Hepatocyte (in vitro differentiated cells): ENCODE measurements at places on chromosomes 3 and 15.
A peak's percentile ranks its signal among the peaks of the same experiment; 100 is the strongest.

DNA sequence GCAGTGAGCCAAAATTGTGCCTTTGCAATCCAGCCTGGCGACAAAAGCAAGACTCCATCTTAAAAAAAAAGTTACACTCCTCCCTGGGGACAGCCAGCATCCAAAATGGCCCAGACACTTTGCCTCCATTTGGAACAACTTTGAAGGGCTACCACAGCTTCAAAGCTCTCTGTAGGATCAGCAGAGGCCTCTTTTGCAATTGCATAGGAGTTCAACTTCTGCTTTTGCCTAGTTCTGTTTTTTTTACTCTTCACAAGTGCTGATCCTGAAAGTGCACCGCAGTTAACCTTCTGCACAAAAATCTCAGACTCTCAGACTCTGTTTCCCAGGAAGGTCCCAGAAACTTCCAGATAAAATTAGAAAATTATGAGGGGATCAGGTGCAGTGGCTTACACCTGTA, 25.2 kb upstream of the SLC4A7 start:
- no peaks in the 10 kb centered on the region for H3K36me3 ChIP-seq
- H3K27ac ChIP-seq, result no peak overlapping the region
- DNase-seq, result no peak
- H3K4me3 ChIP-seq, result no peak overlapping the region
- H3K4me1 ChIP-seq, result no peaks in the 10 kb centered on the region
- no peaks in the 10 kb centered on the region for H3K27me3 ChIP-seq

DNA sequence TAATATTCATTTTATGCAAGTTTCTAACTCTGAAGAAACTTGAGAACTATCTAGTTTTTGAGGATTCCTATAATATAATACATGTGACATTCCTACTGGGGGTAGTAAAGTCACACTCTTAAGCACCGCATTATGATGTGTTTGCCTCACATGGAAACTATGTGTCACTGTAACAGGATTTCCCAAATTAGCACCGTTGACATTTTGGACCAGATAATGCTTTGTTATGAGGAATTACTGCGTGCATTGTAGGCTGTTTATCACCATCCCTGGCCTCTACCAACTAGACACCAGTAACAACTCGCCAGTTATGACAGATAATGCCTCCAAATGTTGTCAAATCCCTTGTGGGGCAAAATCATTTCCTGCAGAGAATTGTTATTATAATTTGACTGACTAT, 267.8 kb downstream of the RAP2B start:
- H3K27ac ChIP-seq, result no peak overlapping the region
- no peaks in the 10 kb centered on the region for H3K27me3 ChIP-seq
- DNase-seq, result no peak
- no peak overlapping the region for H3K4me3 ChIP-seq
- no peaks in the 10 kb centered on the region for H3K4me1 ChIP-seq
- no peaks in the 10 kb centered on the region for H3K36me3 ChIP-seq

DNA sequence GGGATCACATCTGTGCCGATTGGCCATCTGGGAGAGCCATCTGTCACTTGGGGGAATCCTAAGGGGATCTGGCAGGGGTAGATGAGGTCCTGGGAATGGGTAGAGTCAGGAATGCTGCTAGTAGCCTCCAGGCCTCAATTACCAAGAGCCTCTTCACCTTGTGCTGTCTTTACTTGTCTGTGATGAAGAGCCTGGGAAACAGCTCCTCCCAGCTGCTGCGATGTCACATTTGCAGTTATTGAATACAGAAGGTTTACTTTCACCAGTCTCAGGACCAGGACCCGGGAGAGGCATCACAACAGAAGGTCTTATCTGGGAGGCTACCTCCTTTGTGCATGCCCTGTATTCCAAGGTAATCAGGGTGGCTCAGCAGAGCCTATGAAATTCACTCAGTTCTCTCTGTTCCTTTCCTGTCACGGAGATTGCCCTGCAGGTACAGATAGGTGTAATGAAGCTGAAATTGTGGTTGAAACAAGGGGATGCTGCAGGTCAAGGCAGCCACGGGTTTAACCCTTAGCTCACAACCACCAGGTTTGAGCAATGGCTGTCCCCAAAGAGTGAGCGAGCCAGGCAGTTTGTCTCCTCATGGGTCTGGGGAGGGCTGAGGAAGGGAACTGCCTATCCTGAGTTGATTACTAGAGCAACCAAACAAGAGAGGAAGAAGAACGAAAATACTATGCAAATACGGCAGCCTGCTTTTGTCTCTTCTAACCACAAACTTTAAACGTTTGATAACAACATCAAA, 298.9 kb upstream of the RORA start:
- no peaks in the 10 kb centered on the region for H3K4me1 ChIP-seq
- no peak overlapping the region for H3K27ac ChIP-seq
- H3K27me3 ChIP-seq, result no peaks in the 10 kb centered on the region

- DNase-seq, result no peak
- no peak overlapping the region for H3K4me3 ChIP-seq
- no peak overlapping the region for H3K27ac ChIP-seq
- H3K36me3 ChIP-seq, result no peaks in the 10 kb centered on the region
- H3K27me3 ChIP-seq, result no peaks in the 10 kb centered on the region
Observed at GRCh38 chr3:191973820-191974219, 512.9 kb downstream of the PYDC2 start.

GRCh38 chr15:74913041-74913440, 6.4 kb upstream of the FAM219B start:
- no peaks in the 10 kb centered on the region for H3K27me3 ChIP-seq
- no peaks in the 10 kb centered on the region for H3K4me1 ChIP-seq
- DNase-seq, result no peak
- no peak overlapping the region for H3K4me3 ChIP-seq
- H3K27ac ChIP-seq, result no peak overlapping the region
- no peaks in the 10 kb centered on the region for H3K36me3 ChIP-seq

DNA sequence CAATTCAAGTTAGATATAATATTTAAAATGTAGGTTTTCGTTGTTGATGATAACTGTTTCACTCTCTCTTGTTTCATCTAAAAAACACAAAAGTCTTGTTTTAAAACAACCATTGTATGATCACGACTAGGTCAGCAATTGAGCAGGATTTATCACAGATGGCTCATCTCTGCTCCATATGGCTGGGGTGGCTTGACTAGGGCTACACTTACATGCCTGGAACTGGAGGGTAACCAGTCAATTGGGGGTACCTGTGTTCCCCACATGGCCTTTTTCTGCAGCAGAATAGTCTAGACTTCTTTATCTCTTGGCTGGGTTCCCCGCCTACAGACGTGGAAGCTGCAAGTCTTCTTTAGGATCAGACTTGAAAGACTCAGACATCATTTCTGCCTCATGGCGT, 103.9 kb downstream of the ARPP21 start:
- no peak overlapping the region for H3K27ac ChIP-seq
- H3K27me3 ChIP-seq, result peaks cover 2% of the 10 kb centered on the region
- H3K36me3 ChIP-seq, result no peaks in the 10 kb centered on the region
- no peak overlapping the region for H3K4me3 ChIP-seq
- DNase-seq, result no peak
- no peaks in the 10 kb centered on the region for H3K4me1 ChIP-seq

GRCh38 chr3:183331498-183331897, 78.4 kb downstream of the B3GNT5 start:
- no peaks in the 10 kb centered on the region for H3K36me3 ChIP-seq
- no peak for DNase-seq
- H3K4me1 ChIP-seq, result no peaks in the 10 kb centered on the region
- no peak overlapping the region for H3K4me3 ChIP-seq

DNA sequence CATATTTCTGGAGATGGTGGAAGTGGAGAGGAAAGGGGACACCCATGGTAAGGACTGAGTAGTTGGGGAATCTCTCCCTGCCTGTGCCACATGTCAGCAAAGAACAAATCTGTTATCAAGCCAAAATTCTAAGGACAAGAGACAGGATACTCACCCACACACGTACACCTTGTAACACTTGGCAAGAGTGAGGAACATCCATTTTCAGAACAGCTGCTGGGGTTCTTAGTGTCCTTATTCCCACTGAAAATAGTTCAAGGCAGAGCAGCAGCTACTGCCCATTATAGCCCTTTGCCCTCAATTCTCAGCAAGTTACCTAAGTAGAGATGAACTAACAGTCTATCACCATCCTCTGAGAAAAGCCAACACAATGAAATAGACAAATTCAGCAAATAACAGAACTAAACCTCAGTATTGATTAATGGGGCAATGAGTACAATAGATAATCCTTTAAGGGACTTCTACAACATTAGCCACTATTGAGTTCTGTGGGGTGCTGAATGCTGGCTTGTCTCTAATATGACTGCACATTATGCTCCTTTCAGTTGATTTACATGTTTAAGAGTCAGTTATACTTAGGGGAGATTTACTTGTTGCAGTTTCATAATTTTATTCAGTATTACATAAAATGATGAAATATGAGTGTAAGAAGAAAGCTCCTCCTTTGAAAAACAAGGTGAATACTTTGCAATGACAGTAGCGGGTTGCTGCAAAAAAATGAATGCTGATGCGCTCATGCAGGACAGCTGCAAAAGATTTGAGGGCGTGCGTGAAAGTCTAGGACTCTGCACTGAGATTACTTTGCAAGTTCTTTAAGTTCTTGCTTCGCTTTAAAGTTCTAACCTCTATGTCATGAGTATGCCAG, 22.4 kb downstream of the SENP5 start:
- no peaks in the 10 kb centered on the region for H3K4me1 ChIP-seq
- no peak overlapping the region for H3K4me3 ChIP-seq
- no peak overlapping the region for H3K27ac ChIP-seq
- H3K27me3 ChIP-seq, result no peaks in the 10 kb centered on the region
- DNase-seq, result no peak

DNA sequence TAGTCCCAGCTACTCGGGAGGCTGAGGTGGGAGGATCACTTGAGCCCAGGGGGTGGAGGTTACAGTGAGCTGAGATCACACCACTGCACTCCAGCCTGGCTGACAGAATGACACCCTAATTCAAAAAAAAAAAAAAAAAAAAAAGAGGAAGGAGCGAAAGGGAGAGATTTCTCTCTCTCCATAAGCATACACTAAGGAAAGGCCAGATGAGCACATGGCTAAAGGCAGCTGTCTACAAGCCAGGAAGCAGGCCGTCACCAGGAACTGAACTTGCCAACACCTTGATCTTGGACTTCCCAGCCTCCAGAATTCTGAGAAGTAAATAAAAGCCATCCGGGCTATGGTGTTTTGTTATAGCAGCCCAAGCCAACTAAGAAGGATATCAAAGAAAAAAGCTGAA, 7.5 kb downstream of the SRGAP3 start:
- no peaks in the 10 kb centered on the region for H3K36me3 ChIP-seq
- H3K27ac ChIP-seq, result no peak overlapping the region
- H3K4me3 ChIP-seq, result no peak overlapping the region
- no peaks in the 10 kb centered on the region for H3K4me1 ChIP-seq
- DNase-seq, result no peak

DNA sequence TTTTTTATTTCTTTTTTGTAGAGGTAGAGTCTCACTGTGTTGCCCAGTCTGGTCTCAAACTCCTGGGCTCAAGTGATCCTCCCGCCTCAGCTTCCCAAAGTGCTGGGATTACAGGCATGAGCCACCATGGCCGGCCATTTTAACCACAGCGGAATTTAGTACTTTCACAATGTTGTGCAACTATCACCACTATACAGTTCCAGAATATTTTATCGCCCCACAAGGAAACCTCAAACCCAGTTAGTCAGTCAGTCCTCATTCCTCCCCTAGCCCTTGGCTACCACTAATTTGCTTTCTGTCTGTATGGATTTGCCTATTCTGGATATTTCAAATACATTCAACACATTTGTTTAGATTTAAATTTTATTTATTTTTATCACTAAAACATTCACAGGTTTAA, 15.5 kb upstream of the HOMER2 start:
- no peak for DNase-seq
- H3K4me3 ChIP-seq, result no peak overlapping the region
- no peaks in the 10 kb centered on the region for H3K27me3 ChIP-seq
- H3K27ac ChIP-seq, result no peak overlapping the region
- H3K36me3 ChIP-seq, result no peaks in the 10 kb centered on the region

DNA sequence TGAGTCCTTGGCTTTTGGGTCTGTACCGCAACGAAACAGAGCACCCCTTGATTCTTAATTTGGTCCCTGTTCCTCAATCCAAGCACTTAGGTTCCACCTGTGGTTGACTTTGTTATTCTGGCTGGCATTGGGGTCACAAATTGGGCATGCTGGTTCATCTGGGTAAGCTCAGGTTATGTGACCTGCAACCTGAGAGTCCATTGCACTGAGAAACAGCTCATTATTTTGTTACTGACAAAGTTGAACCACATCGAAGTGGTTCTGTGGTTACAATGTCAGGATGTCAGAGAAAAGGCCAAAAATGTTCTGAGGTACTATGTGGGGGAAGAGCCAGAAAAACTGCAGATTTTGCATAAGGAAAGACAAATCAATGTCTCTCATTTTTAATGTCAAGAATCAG, 74.2 kb downstream of the ZNF621 start:
- no peaks in the 10 kb centered on the region for H3K27me3 ChIP-seq
- H3K27ac ChIP-seq, result no peak overlapping the region
- DNase-seq, result no peak
- no peaks in the 10 kb centered on the region for H3K4me1 ChIP-seq

DNA sequence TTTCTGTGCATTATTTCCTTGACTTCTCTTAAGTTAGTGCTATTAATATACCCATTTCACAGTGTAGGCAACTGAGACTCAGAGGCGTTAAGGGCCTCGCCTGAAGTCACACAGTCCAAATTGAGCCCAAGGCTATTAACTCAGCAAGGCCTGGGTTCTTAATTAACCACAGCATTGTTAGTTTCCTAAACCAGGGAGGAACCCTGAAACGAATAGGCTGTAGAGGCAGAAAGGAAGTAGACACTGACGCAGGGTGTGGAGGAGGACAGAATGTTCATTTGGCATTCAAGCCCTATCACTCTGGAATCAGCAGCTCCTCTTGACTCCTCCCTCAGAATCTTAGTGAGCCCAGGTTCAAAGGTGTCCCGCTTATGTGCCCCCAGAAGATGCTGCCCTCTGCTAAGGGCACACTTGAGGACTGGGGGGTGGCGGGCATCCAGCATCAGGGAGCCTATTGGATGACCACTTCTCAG, 13.9 kb downstream of the ARHGEF3 start:
- peaks cover 19% of the 10 kb centered on the region for H3K4me1 ChIP-seq
- H3K27me3 ChIP-seq, result no peaks in the 10 kb centered on the region
- H3K4me3 ChIP-seq, result no peak overlapping the region
- H3K36me3 ChIP-seq, result no peaks in the 10 kb centered on the region

DNA sequence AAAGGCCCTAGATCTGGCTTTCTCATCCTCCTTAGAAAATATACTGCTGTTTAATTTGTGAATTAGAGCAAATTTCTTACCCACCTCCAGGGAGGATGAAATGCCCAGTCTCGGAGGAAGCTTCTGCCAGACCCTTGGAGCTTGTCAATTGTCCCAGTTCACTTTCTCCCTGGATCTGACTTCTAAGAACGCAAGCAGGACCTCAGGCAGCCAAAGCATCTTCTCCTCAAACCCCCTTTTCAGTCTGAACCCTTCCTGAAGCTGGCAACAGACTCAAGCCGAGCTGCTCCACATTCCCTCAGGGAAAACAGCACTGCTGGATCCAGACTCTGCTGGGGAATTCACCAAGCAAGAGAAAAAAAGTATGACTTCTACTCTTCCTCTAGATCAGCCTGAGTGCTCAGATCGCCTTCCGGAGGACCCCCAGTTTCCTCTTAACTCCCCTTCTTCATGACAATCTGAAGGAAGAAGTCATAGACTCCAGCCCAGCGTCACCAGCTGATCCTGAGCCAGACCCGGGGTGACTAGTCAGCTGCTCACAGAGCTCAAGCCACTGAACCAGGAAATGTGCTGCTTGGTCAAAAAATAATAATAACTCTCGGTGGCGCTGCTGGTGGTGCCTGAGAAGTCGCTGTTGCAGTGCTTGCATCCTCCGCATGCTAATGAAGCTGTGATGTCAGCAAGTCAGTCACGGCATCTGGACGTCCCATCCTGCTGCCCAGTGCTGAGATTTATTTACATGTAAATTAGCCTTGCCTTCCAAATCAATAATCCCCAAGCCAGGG, at the start of gene PRICKLE2:
Gene PRICKLE2 (minus strand): TSS at position 641 of the 785 bp plus-strand sequence. CDS start 26,539 bp downstream, outside the sequence.
- no peaks in the 10 kb centered on the region for H3K36me3 ChIP-seq
- peaks cover 8% of the 10 kb centered on the region for H3K4me1 ChIP-seq
- no peaks in the 10 kb centered on the region for H3K27me3 ChIP-seq
- H3K4me3 ChIP-seq, result no peak within 1 kb of the TSS
- H3K27ac ChIP-seq, result peak within 1 kb of the TSS; percentile 51
